A549 treated with CORT108297 at 1 μM for 4 hours (cell line): ENCODE measurements at places on chromosomes 13 and 19. TPM values are rescaled to one million over a fixed set of nuclear protein-coding genes. Genes with fewer than 3 reads are reported as not detected.

The ZSWIM9 gene
- total RNA-seq = 5.7 to 8.7 TPM (median 7.2 TPM) in 5 replicates

The MYO1F gene
- 0.14 to 0.49 TPM (median 0.28 TPM) in 5 replicates for total RNA-seq

The CGB7 gene
- 0.40 to 0.86 TPM (median 0.59 TPM) in 5 replicates for total RNA-seq

The PGLYRP2 gene
- total RNA-seq = 0.05 TPM in 1 of 5 replicates, not detected in the others

The C19orf85 gene
- total RNA-seq = not detected in 5 replicates

The RSPH6A gene
- total RNA-seq = not detected in 5 replicates

The GPC6 gene
- 3.5 to 6.0 TPM (median 4.9 TPM) in 5 replicates for total RNA-seq

The HRC gene
- total RNA-seq = not detected in 5 replicates

The FCER2 gene
- total RNA-seq = not detected in 5 replicates

The C13orf42 gene
- not detected in 5 replicates for total RNA-seq

The NRTN gene
- total RNA-seq = 0.27 to 0.89 TPM (median 0.48 TPM) in 5 replicates

The ACP7 gene
- total RNA-seq = 0.12 to 0.22 TPM (median 0.14 TPM) in 5 replicates

The PRR19 gene
- total RNA-seq = 3.8 to 4.7 TPM (median 4.1 TPM) in 5 replicates

The TLE6 gene
- 3.4 to 6.1 TPM (median 5.6 TPM) in 5 replicates for total RNA-seq

The SULT2B1 gene
- total RNA-seq = 12.8 to 18.0 TPM (median 16.4 TPM) in 5 replicates

The ZNF296 gene
- 5.3 to 12.0 TPM (median 10.1 TPM) in 5 replicates for total RNA-seq

The EBI3 gene
- total RNA-seq = 2.8 to 5.2 TPM (median 3.2 TPM) in 5 replicates

The AP1M2 gene
- total RNA-seq = 27.7 to 55.1 TPM (median 44.5 TPM) in 5 replicates

The HIPK4 gene
- 0.17 to 0.29 TPM (median 0.27 TPM) in 5 replicates for total RNA-seq

The GFY gene
- total RNA-seq = 0.14 to 0.27 TPM (median 0.18 TPM) in 5 replicates

The PCDH9 gene
- total RNA-seq = 6.6 to 8.5 TPM (median 7.2 TPM) in 5 replicates

The CRX gene
- not detected in 5 replicates for total RNA-seq

The SAFB2 gene
- total RNA-seq = 29.1 to 37.0 TPM (median 36.1 TPM) in 5 replicates

The REEP6 gene
- 3.8 to 5.7 TPM (median 5.2 TPM) in 5 replicates for total RNA-seq

The SIGLEC5 gene
- total RNA-seq = 0.06 TPM in 1 of 5 replicates, not detected in the others

The PEAK3 gene
- total RNA-seq = not detected in 5 replicates

The FLT1 gene
- 0.01 to 0.04 TPM in 2 of 5 replicates, not detected in the others for total RNA-seq
